ENCODE measurements at places on chromosomes 13 and 19.

DNA sequence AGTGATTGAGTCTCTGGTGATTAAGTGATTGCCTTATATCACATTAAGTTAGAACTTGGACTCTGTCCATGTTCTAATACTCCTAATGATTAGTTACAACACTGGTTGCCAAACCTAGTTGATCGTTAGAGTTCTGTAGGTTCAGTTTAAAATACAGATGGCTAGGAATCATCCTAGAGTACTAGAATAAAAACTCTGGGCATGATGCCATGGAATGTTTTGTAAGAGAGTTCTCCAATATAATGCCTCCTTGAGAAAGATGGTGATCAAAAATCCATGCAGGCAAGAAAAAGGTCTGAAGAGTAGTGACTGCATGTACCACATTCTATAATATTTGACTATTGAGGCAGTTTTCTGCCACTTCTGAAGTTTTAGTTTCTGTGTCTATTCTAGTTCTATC is 176.3 kb downstream of the GPC5 start:
- DNase-seq = no peak

GRCh38 chr19:45047188-45047797 is 8.4 kb downstream of the CLASRP start:
- DNase-seq = no peak

DNA sequence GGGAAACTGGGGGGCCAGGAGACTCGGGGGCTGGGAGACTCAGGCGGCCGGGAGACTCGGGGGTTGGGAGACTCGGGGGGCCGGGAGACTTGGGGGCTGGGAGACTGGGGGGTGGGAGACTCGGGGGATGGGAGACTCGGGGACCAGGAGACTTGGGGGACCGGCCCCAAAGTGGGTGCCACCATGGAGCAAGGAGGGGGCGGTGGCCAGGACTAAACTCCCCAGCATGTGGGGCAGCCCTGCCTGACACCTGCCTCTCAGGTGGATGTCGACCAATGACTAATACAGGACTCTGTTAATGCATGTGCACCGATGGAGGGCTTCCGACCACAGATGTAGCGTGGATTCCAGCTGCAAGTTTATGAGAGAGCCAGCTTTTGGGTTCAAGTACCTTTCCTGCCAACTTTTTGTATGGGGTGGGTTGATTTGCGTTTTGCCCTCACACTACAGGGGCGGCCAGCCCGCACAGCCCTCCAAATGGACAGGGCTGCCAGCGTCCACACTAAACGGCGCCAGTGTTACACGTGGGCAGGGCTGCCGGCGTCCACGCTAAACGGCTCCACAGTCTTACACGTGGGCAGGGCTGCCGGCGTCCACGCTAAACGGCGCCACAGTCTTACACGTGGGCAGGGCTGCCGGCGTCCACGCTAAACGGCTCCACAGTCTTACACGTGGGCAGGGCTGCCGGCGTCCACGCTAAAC is 62.2 kb downstream of the RASA3 start:
- peak; percentile 3 for DNase-seq

- DNase-seq = no peak
These were observed 339.7 kb downstream of the MTUS2 start for GRCh38 chr13:29159871-29160270.

GRCh38 chr19:10416083-10416379 is 4.3 kb upstream of the PDE4A start:
- DNase-seq = no peak

DNA sequence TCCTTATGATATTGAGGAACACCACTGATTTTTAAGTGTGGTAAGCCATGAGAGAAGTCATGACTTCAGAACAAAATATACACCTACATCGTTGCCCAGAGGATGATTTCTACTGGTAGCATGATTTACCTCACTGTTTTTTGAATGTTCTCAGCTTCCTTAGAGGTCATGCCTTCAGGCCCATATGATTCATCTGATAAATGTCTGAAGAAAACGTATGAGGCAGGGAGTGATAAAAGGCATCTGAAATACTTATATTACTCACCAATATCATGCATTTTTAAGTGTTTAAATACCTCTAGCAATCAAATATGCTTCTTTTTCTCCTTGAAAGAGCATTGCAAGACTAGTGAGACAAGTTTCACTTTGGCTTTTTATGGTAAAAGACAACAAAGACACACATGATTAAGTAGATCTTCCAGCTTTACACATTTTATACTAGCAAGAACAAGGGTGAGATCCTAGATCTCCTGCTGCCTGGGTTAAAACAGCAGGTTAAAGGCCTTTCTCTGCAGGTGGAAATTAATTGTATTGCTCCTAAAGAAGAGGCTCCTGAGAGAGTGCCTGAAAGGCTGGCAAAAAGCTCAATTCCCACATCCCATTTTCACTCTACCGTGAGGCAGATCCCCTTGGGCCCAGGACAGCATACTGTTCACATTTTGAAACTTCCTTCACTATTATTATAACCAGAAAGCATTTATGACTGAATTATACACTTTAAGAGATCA is 432.4 kb downstream of the SLITRK1 start:
- no peak for DNase-seq

DNA sequence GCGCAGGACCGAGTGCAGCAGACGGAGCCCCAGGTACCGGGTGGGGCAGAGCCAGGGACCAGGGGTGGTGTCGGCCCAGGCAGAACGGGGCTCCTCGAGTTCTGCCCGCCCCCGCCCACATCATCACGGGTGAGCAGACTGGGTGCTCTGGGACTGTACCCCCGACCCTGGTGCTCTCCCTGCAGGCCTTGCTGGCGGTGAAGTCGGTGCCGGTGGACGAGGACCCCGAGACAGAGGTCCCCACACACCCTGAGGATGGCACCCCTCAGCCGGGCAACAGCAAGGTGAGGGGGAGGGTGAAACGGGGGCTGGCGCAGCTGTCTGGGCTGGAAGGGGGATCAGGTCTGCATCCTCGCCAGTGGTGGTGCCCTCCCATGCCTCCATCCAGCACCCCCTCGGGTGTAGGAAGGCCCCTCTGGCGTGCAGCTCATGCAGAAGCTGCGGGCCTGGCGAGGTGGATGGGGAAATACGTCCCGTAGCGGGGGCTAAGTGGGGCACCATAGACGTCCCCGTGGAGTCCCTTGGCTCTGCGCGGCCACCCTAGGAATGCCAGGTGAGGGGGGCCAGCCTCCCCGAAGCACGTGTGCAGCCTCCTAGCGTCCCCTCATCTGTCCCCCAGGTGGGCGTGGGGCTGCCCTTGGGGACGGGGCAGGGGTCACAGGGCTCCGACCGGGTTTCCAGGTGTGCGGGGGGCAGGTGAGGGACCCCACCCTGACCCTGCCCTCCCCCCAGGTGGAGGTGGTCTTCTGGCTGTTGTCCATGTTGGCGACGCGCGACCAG is 6.4 kb downstream of the APC2 start:
- DNase-seq = no peak

GRCh38 chr19:42282819-42283187 is 13.8 kb downstream of the CIC start:
- no peak for DNase-seq

DNA sequence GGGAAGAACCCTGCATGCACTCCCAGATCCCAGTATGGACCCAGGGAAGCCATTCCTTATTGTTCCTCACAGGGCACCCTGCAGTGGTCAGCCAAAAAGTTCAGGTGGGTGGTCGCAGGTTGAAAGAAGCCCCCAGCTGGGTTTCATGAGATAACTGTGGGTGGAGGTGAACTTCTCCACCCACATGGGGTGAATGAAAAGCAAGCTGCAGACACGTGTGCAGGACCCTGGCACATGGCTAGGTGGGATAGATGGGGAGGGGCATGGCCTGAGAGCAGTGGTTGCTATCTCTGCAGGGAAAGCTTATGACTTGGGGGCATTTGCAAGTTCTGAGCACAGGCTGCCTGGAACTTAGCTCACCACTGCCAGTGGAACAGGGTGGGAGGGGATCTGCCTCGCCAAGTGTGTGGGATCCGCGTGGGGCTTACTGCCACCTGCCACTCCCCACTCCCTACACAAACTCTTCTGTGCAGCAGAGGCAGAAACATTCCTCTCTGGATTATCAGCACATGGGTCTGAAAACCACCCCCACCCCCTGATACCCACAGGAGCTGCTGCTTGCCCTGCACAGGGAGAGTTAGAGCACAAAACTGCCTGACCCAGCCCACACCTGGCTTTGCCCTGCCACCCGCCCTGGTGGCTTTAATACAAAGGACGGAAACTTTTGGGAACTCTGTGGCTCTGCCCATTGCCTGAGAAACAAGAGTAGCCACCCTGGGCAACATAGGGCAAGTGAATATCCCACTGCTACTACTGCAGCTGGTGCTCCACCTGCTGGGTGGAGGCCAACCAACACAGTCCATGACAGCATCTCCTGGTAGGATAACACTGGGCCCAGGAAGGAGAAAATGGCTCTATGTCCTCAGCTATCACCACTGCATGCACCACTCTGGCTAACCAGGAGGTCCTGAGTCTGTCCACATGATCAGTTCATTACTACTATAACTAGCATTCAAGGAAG is 24.4 kb downstream of the PLA2G4C start:
- DNase-seq = no peak

GRCh38 chr19:34676697-34677385 is at the start of gene SCGB2B2:
SCGB2B2 (minus strand) TSS chr19:34677159; CDS start chr19:34594563, 82,596 bp downstream.
- no peak for DNase-seq

- DNase-seq = peak; percentile 67
These were observed at the start of gene MIDN for GRCh38 chr19:1248139-1248785. MIDN (plus strand) TSS chr19:1248583; CDS start chr19:1250297, 1,714 bp downstream.

DNA sequence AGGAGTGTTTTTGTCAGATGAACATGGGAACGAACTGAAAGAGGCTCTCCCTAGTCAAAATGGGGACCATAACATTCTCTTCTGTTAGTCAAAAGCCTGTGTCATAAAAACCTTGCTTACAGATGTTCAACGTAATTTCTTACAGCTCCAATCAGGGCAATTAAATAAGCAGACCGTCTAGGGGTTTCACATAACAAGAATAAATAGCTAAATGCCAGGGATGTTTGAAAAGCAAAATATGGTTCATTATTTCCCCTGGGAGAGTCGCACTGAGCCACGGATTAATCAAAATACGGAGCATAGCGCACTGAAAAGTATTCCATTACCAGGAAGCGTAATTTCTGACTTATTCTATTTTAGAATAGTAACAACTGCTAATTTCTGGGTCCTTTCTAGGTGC is 63.7 kb upstream of the MRI1 start:
- no peak for DNase-seq

DNA sequence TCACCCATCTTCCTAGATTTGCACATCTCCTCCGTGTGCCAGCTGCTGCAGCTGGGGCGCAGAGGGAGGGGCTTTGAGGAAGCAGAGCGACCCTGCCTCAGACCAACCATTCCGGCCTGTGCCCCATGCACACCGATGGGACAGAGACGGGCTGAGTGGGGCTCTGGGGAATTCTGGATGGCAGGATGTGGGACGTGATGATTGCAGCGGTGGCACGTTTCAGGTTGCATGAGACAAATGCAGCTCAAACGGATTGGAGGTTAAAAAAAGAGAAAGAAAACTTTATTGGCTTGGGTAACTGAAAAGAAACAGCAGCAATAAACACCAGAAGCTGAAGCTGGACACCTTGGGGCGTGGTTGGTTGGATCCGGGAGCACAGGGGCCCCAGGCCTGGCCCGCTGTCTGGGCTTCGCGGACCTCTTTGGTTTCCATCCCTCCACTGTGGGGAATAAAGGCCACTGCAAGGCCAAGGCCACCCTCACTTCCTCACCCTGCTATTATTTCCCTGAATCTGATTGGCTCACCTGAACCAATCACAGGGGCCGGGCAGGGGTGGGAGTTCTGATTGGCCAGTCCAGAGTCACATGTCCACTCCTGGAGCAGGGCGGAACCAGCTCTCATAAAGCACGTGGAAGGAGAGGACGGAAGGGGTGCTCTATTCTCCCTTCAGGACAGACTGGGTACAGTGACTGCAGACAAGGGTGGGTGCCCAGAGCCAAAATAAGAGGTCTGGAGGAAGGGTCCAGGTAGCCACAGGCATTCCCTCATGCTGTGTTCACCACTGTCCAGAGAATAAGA is 6.1 kb upstream of the ZNF787 start:
- DNase-seq = no peak

- no peak for DNase-seq
These were observed 35.6 kb upstream of the PEPD start for GRCh38 chr19:33557196-33557595.

GRCh38 chr19:15159251-15159650 is 41.5 kb downstream of the NOTCH3 start:
- no peak for DNase-seq

DNA sequence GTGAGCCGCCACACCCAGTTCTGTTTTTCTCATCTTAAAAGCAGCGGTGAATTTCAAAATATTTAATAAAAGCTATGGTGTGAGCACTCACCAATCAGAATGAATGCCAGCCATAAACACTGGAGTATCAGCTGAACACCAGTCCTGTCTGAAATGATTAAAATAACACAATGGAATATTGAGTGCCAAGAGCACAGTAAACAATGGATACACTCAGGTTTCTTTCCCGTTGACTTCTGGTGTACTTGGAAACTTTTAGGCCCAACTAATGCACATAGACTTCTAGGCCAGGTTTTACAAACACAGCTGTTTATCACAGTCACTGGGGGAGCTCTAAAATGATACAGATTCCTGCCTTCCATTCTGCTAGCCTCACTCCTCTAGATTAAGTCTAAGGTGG is 68.3 kb downstream of the SLC6A16 start:
- DNase-seq = no peak

DNA sequence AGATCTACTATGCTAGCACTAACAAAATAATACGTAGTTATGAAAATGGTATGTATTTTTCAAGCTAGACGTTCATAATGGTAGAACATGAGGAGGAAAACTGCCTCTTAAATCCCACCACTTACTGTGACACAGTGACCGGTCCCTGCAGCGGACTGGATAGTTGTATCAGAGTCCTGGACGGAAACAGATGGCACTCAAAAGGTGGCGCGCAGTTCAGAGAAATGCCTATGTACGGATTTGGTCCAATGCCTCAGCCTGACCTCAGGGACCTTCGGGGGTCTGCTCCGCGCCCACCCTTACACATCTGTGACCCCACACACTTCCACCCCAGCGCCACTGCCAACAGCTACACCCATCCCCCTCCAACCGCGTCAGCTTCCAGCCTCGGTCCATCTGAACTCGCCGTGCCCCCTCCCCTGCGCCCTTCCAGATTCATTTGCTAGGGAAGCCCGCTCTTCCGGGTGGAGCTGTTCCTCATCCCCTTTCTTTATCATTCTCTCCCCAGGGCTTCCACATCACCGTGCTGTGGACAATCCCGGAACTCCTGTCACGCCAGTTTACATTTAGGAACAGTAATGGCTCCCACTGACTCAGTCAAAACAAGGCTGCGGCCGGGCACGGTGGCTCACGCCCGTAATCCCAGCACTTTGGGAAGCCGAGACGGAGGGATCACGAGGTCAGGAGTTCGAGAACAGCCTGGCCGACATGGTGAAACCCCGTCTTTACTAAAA is 792 bp upstream of the LENG8 start:
- peak; percentile 25 for DNase-seq
